ENCODE measurements at places on chromosomes 11 and 22.
A peak's percentile ranks its signal among the peaks of the same experiment; 100 is the strongest.

- DNase-seq: no peak
Observed at GRCh38 chr11:130872981-130873380, 43.3 kb downstream of the SNX19 start.

- DNase-seq: peak; percentile 70
Observed at GRCh38 chr22:17777005-17777716, 2.9 kb upstream of the BID start.

- DNase-seq: no peak
Observed at GRCh38 chr22:46330426-46330825, 5.1 kb upstream of the TRMU start.

DNA sequence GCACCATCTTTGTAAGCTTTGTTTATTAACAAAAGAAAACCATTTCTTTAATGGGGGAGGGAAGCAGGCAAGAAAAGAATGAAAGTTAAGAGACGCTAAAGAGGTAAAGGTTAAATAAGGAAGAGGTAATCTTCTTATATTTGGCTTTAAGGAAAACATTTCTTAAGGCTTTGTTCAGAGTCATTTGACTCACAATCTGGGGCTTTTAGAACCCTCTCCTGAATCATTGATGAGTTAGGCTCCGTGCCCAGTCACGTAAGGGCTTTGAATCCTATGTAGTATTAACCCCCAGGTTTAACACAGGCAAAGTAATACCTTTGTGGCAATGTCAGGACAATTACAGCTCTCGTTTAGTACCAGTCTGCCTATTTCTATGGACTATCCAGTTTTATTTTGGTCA lies 26.1 kb downstream of the MADD start:
- no peak for DNase-seq

DNA sequence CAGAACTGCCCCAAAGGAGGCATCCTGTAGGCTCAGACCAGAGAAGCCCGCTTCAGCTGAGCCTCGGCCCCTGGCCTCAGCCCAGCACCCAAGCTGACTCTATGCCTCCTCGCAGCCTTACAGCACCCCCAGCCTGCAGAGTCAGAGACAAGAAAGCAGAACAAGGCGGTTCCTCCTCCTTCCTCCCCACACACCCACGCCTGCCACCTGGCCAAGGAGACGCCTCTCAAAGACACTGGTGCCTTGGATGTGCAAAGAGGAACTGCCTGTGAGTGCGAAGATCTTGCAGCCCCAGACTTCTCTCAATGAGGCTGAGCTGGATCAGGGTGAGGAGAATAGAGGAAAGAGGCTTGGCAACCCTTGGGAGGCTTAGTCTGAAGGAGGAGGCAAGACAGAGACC lies 60.2 kb downstream of the PDE2A start:
- no peak for DNase-seq

DNA sequence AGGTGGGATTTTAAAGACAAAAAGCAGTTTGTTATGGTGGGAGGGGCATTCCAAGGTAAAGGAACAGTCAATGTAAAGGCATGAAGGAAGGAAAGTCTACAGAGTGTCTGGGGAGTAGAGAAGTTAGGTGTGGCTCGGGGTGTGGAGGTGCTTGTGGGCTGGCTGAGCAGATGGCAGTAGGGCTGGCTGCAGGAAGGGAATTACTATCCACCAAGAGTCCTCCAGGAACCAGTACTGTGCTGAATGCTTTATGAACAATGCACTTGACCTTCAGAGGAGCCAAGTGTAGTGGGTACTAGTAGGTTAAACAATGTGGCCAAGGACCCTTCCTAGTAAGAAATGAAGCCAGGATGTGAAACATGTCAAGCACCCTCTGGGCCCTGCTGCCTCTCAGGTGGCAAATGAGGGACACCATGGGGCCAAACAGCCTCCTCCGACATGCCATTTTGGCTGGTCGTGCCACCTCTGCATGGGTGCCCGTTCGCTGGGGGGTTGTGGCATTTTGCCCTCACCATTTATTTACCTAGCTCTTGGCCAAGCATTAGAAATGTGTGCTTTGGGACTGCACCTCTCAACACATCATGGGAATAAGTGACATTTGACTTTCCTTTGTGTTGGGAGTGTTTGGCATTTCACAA lies 123.6 kb upstream of the TENM4 start:
- DNase-seq: no peak

DNA sequence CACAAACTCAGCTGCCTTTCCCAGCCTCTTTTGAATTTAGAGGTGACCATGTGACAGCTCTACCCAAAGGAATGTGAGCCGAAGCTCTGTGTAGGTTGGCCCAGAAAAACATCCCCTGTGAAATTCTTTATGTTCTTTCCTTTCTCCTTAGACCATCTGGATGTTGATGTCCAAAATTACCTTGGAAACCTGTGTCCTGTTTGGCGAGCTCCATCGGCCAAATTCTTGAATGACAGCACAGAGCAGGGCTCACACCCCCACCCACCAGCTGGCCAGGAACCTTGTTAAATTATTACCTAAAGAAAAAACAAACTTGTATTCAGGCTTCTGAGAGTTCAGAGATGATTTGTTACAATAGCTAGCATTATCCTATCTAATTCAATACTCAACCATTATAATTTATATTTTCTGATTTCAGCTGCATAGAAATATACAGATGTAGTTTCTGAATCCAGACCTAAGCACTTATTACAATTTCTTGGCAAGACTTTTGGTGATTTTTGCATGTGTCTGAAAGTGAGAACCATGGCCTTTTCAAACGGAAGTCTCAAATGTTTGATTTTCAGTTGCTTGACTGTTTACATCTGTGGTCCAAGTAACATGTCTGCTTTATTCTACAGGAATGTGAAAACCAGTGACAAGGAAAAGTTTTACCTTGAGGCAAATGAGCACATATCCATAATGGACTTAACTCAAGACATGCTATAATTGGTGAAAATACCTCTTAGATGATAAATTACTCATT lies 554.2 kb downstream of the NTM start:
- DNase-seq: no peak

- peak; percentile 52 for DNase-seq
Observed at GRCh38 chr11:46315033-46315738, 32.1 kb upstream of the DGKZ start.

DNA sequence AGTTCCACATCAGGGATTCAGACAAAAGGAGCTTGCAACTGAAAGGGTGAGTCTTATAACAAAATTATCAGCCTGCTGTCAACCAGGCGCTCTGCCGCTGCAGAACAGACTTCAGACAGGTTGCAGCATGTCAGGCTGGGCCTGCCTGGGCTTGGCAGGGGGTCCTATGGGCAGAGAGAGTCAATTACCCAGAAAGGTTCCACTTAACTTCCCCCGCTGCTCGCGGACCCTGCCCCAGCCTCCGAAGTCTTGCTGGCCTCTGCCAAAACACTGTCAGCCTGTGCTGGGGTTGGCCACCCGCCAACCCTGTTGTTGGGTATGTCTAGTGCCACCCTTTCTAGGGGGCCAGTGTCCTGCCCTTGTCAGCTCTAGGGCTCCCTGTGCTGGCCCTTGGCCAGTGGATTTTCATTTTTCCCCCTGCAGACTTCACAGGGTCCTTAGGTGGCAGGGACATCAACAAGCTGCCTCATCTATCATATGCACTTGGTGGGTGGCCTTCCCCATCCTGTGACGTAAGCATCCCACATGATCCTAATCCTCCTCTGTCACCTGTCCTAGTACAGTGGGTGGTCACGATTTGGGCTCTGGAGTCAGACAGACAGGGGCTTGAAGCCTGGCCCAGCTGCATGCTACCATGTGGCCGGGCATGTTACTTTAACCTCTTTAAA lies 166.5 kb upstream of the CADM1 start:
- no peak for DNase-seq

- DNase-seq: no peak
Observed at GRCh38 chr22:45893516-45893915, 83.4 kb downstream of the WNT7B start.

GRCh38 chr11:44451706-44452105 lies 113.8 kb upstream of the CD82 start:
- DNase-seq: no peak

DNA sequence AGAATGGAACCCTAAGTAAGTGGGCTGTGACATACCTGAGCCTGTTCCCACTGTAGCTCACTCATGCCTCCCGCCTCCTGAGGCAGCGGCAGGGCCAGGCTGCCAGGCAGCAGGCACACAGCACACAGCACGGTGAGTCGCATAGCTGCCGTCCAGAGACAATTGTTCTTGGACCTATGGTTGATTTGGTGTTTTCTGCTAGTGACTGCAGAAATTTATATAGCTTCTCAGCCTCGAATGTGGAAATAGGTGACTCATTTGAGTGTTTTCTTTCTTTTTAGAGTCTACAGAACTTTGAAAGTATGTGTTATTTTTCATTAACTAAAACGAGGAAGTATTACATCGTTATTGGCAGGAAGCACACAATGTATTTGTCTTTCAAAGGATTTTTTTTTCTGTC lies at the start of gene MMP7:
MMP7 (minus strand) TSS at position 190 of the 400 bp plus-strand sequence; CDS start at position 143, 47 bp downstream.
- DNase-seq: no peak

DNA sequence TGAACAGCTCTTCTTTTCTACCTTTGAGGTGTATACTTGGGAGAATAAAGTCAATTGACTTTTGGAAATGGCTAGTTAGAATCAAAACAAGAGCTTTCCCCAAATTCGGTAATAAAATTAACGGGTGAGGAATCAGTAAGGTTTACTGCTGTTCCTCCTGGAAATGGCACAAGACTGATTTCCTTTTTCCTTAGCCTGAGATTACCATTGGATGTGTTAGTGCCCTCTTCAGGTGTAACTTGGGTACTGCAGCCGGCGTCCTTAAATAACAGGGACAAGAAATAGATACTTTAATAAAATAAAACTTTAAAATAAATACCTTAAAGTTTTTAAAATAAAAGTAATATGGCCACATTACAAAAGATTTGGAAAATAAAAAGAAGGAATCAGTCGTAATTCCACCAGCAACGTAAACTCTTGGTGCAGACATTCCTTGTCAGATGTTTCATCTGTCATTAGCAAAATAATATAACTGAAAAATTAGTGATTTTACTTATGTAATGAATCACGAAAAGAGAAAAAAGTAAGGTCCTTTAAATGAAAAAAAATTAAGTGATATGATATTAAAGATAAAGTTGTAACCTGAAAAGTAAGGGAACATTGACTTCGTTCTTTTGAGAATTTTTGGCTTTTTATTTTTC lies 29.7 kb downstream of the ZFTA start:
- peak; percentile 38 for DNase-seq

DNA sequence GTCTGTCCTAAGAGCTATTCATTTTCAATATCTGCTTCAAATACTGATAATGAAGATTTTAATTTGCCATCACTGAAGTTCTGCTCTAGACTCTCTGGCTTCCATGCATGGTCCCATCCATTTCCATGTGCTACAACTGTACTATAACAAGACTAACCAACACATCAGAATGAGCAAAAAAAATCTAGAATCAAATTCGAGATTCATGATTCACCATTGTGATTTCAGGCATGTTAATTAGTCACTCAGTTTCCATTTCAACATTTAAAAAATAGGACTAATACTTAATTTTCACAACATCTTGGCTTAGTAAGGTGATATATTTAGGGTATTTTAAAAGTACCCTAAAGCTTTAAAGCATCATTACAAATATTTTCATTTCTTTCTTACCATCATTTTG lies 22.8 kb downstream of the PICALM start:
- no peak for DNase-seq

DNA sequence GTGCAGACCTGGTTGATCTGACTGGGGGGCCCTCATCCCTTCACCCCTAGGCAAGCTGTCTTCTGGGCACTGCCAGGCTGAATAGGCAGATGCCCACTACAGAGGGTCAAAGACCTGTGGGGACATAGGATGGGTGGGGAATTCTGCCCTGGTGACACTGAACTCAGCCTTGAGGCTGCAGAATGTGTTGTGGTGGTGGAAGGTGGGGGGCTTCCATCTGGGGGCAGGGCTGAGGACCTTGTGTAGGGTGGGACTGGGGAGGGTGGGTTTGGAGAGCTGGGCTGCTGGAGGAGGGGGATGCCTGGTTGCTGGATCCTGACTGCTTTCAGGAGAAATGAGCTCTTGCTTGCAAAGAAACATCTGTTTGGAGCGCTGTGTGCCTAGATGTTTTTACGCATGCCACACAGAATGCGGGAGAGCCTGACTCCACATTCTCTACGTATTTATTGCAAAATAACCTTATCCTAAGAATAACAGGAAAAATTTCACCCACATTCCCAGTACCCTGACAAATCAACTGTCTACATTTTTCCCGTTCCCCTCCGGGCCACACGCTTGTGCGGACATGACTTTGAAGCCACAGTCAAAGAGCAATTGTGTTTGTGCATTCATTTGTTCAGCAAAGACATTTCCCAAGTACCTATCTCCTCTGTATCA lies 18.3 kb downstream of the SMIM38 start:
- no peak for DNase-seq

- no peak for DNase-seq
Observed at GRCh38 chr11:74479732-74480123, 12.4 kb upstream of the KCNE3 start.

- peak; percentile 31 for DNase-seq
Observed at GRCh38 chr11:76629116-76629852, 41.3 kb downstream of the LRRC32 start.

GRCh38 chr22:29202212-29203192 lies 3.2 kb upstream of the EMID1 start:
- DNase-seq: peak; percentile 58

GRCh38 chr11:102177974-102178631 lies 67.9 kb downstream of the YAP1 start:
- no peak for DNase-seq

GRCh38 chr22:39178206-39179111 lies 26.0 kb upstream of the CBX7 start:
- DNase-seq: no peak

GRCh38 chr22:44217346-44217745 lies 36.6 kb downstream of the PARVG start:
- no peak for DNase-seq

GRCh38 chr22:38879961-38880360 lies 7.9 kb upstream of the CBX6 start:
- no peak for DNase-seq

GRCh38 chr22:50304528-50305392 lies 2.7 kb downstream of the PLXNB2 start:
- DNase-seq: no peak

DNA sequence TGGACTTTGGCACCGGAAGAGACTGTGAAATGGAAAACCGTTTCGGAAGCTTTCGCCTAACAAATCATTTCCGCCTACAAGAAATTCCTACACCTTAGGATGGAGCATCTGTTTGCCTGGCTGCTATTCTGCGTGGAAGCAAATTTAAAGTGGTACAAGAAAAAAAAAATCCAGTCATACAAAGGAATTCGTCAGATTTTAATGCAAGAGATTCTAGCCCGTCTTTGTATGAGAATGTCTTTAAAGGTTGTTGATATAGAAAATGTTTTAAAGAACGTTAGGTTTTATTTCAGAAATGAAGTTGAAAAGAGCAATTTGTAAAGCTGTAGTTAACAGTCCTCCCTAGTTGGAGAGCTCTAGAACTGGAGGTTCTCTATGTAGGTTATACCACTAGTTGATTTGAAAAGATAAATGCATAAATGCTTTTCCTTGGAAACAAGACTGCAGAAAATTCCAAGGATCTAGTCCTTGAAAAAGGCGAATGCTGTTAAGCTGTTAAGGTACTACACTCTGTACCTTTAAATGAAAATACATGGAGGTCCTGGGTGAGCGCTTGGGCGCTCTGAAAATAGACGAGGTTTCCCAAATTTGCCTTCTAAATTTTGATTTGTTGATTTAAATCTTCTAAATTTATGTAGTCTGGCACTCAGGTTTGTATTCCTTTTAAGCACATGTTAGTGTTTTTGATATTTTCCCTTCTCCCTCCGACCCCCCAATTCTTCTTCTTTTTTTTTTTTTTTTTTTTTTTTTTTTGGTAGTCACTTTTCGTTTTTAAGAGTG lies 2.4 kb downstream of the NCR3LG1 start:
- no peak for DNase-seq

All from activated T-helper 2 cell treated with anti-CD3 and anti-CD28 coated beads, Interferon-gamma antibody, Interleukin-2, Interleukin-4, amounts not matched to agents 10 μg/mL and 5 μg/mL and 100 μg/mL, durations not matched to agents 14 hours and 24 hours and 36 hours (primary cell).